Glutamatergic neuron (in vitro differentiated cells): ENCODE measurements at places on chromosomes 12 and 14. TPM values are rescaled to one million over a fixed set of nuclear protein-coding genes. Genes with fewer than 3 reads are reported as not detected.

GRCh38 chr14:34713681-34714319 is 593 bp downstream of the CFL2 start:
- peak; percentile 15 for DNase-seq

DNA sequence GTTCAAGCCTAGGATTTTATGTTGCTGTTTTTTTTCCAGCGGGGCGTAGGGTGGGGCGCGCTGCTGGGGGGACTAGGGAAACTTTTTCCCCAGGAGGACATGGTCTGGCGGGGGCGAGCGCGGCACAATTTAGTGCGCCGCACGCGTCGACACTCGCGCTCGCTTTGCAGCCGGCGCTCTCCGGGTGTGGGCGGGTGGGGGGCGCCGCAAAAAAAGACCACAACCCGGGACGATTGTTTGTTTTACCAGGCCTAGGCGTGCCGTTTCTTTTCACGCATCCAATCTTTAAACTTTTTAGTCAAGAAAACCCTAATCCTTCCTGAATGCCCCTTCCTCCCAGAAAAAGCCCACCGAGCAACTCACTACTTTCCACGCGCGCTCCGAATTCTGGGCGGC is 865 bp upstream of the ZFP36L1 start:
- DNase-seq: peak; percentile 9

Gene ASCL1
- not detected for total RNA-seq

Gene ARHGDIB
- not detected for total RNA-seq

GRCh38 chr12:106255952-106256351 is 8.1 kb upstream of the CKAP4 start:
- DNase-seq: no peak

- DNase-seq: peak; percentile 21
Observed at GRCh38 chr12:67705394-67706370, 57.1 kb downstream of the DYRK2 start.

- DNase-seq: no peak
Observed at GRCh38 chr14:79493081-79493645, 718.1 kb downstream of the DIO2 start.

Gene NEK9
- 50.7 TPM for total RNA-seq

DNA sequence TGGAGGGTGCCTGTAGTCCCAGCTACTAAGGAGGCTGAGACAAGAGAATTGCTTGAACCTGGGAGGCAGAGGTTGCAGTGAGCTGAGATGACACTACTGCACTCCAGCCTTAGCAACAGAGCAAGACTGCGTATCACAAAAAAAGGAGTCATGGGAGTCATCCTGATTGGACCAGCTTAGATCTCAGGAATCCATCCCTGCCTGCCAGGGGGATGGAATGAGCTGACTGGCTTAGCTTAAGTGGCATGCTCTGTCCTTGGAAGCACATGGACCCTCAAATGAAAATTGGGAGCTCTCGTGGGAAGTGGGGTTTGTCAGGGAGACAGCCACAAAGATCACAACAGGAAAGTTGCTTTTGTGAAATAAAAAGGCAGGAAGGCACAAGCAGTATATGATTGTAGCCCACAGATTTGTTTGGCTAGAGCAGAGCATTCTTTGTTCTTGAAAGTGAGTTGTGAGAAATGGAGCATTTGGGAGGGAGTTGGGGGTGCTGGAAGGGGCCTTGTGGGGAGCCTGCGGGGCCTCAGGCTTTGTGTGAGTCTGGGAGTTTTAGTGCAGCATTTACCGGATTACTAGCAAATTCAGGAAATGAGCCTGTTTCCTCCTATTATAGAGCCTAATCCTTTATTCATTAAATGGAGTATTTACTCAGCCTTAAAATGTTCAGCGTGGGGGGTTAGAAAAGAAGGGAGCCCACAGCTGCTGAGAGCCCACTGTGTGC is 30.7 kb downstream of the DGLUCY start:
- DNase-seq: no peak

Gene ASB2
- total RNA-seq: 16.6 TPM

Gene REC8
- total RNA-seq: 136 TPM

GRCh38 chr12:57609101-57609780 is 2.0 kb upstream of the ARHGEF25 start:
- peak; percentile 31 for DNase-seq

Gene LRRC10
- not detected for total RNA-seq

DNA sequence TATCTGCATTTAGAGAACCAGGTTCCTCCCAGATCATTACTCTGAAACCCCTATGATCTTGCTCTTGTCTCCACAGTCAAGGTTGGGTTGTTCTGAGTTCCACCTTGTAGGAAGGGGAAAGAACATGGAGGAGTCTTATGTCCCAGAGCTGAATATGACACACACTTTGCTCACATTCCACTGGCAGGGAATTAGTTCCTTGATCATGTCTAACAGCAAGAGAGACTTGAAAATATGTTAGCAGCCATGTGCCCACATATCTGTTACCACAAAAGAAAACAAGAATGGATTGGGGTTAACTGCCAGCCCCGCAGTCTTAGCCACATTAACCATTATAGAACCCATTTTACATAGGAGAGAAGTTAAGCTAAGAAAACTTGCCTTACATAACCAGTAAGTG is 71.1 kb upstream of the MDM1 start:
- no peak for DNase-seq

Gene GALNT16
- 124 TPM for total RNA-seq

Gene REM2
- total RNA-seq: 73.2 TPM

Gene INSM2
- 21.7 TPM for total RNA-seq

DNA sequence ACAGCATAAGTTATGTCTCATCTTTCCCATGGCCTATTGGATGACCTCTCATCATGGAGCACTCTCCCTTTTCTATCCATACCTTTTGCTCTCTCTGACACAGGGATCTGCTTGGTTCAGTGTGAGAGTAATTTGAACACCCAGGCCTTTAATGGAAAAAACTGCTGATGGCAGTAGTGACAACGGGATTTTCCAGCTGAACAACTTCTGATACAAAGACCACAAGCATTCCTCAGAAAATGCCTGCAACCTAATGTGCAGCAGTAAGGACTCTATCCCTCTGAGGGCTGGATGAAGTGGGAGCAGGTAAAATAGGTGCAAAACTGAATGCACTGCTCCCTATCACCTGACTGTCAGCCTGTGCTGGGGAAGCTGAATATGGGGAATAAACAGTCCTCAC is 51.0 kb downstream of the KANSL2 start:
- DNase-seq: no peak

Gene OASL
- not detected for total RNA-seq

DNA sequence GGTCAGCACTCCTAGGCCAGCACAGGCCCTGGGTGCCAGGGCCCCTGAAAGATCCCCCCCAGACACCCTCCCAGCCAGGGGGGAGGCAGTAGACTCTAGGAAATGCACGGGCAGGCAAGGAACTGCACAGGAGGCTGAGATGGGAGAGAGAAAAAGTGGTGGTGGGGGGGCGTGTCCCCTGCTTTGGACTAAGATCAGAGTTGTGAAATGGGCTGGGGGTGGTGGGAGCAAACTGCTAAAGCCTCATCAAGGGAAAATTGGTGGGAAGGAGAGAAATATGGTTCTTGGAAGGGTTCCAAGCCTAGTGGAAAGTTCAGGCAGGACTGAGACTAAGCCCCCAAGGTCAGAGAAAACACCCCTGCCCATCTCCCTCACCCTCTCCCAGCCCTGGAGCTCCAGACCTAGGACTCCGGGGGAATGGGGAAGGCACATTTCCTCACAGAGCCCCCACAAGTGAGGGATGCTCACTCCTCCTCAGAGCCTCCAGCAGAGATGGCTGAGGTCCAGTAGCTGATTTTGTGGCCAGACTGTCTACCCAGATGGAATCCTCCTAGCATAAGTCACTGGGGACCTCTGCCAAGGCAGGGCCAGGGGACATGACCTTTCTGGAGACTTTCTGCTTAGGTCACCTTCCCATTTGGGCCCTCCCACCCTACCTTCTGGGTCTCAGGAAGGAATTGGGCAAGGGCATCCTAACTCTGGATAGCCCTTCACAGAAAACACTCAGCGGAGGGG is 29.8 kb downstream of the FIGNL2 start:
- DNase-seq: no peak

DNA sequence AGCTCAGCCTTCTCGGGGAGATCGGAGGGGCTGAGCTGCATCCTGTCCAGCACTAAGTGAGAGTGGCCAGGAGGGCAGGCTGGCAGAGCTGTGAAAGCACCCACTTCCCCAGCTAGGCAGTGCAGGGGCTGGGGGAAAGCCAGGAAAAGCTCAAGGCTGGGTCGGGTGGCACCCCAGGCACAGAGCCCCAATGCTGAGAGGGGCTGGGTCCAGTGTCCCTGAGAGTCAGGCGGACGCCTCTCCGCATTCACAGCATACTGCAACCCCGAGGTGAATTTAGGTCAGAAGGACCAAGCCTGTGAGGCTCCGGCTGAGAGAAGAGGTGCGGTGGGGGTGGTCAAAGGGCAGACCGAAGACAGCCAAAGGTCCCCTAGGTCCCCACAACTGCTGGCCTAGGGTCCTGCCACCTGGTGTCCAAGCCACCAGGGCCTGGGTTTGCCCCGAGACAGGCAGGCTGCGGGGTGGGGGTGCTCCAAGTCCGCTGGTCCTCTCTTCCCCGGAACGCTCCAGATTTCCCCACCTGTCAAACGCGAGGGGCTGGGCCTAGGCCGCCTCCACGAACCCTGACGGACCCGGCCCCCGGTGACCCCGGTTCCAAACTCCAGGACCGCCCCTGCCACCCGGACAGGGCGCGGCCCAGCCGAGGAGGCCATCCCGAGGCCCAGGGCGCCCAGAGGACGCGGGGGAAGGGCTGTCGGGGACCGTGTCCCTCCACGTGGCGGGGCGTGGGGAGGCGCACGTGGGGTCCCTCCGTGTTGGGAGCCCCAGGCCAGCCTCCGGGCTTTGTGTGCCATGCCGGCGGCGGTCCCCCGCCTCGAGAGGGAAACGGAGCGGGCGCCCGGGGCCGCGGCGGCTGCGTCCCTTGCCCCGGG is 527 bp downstream of the CAMKK2 start:
- DNase-seq: peak; percentile 46

- peak; percentile 54 for DNase-seq
Observed at GRCh38 chr12:53989227-53990113, 4.5 kb downstream of the HOXC10 start.

Gene NPC2
- total RNA-seq: 17.6 TPM

GRCh38 chr12:6329703-6330064 is 12.2 kb downstream of the TNFRSF1A start:
- no peak for DNase-seq

DNA sequence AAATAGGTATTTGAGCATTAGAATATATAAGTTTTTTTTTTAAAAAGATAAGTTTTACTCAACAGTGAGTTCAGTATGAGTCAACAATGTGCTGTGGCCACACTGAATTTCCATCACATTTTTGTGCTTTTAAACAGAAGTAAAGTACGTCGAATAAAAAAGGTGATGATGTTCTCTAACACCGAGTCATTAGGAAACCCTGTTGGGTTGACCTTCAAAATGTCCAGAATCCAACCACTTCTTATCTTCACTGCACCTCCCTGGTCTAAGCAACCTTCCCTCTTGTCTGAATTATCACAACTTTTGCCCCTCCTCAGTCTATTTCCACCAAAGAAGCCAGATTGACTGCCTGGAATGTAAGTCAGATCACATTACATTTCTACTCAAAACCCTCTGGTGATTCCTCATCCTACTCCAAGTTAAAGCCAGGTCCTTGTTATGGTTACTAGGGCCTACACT is 43.0 kb upstream of the SYCP3 start:
- no peak for DNase-seq

DNA sequence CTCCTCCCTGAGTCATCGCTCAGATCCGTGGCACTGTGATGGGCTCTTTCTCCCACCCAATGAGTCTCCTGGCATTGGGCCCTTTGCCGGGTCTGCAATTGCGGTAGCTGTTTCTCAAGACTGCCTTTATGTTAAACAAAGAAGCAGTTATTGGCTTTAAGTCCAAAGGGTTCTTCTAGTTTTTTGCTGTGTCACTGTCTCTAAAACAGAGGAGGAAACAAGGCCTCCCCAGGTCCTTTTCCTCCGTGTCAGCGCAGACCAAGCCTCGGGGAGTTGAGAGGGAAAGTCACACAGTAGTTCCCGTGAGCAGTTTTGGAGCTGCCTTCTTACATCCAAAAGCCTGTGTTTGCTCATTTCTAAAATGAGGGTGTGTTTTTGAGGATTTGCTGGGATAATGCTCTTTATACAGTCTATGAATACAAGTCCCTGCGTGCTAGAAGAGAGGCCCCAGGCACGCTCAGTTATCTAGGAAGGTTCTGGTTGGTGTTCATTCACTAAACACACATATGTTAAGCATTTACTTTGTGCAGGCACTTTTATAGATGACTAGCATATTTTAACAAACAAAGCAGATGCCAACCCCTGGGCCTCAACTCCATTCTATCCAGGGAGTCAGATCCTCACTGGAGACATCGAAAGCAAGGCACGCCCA is 126.0 kb upstream of the PZP start:
- no peak for DNase-seq

DNA sequence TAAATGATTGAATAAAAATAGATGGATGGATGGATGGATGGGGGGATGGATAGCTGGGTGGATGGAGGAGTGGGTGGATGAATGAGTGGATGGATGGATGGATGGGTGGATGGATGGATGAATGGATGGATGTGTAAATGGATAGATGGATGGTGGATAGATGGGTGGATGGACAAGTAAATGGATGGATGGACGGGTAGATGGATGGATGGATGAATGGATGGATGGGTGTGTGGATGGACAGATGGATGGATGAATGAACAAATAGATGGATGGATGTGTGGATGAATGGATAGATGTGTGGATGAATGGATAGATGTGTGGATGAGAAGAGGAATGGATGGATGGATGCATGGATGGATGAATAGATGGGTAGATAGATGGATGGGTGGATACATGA is 490.8 kb downstream of the VRK1 start:
- no peak for DNase-seq

GRCh38 chr12:64252681-64253080 is 30.6 kb upstream of the KICS2 start:
- no peak for DNase-seq

Gene MYBPC1
- not detected for total RNA-seq

Gene B4GALNT3
- total RNA-seq: 3.3 TPM

- no peak for DNase-seq
Observed at GRCh38 chr14:90809530-90810312, 6.5 kb downstream of the TTC7B start.

Gene RTN1
- total RNA-seq: 518 TPM

GRCh38 chr12:111067498-111067897 is 147.1 kb upstream of the MYL2 start:
- no peak for DNase-seq

GRCh38 chr12:7219599-7220243 is 30.2 kb downstream of the PEX5 start:
- peak; percentile 78 for DNase-seq
